ENCODE measurements at places on chromosomes 5 and 9. TPM values are rescaled to one million over a fixed set of nuclear protein-coding genes. Genes with fewer than 3 reads are reported as not detected.

DNA sequence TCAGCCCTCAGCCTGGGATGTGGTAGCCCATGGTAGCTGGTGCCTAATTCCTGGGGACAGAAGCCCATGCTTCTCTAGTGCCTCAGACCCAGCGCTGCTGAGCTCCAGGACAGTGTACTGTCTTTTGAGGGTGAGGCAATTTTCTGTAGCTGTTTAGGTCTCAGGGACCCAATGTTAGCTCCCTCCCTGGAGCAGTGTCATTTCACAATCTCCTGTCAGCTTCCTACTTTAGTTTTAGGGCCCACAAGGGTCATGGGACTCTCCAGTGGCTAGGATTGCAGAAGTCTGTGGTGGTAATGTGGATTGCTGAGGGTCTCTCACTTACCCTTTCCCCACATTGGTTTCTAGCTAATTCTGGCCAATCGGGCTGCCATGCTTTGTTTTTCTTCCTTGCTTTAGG is 67.7 kb upstream of the CCL21 start:
- no peak for DNase-seq

- no peak for DNase-seq
Measured at GRCh38 chr5:60993875-60994571, 49.0 kb downstream of the NDUFAF2 start.

DNA sequence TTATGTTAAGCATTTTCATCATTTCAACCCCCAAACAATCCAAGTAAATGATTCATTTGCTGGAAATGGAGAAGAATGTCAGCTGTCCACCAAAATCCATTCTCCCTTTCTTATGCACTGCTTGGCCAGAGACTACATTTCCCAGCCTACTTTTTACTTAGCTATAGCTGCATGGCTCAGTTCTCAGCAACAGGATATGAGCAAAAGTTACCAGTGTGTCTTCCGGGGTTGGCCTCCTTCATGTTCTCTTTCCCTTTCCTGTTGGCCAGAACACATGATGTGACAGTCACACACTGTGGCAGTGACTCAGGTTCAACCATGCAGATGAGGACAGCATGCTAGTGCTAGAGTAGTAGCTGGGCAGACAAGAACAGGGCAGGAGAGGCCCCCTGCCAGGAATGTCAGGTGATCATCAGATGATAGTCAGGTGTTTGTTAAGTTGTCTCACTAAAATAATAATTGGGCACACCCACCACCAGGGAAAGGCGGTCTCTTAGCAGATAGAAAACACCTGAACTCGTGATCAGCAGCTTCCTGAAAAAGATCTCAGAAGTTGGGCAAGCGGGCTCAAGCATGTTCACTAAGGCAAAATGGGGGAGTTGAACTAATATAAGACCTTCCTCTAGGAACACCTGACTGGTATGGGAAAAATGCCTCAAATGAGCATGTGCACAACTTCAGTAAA is 12.2 kb downstream of the GPR150 start:
- DNase-seq = no peak

The NUTM2F gene
- not detected for total RNA-seq
